ENCODE measurements at places on chromosomes 16 and 17.

DNA sequence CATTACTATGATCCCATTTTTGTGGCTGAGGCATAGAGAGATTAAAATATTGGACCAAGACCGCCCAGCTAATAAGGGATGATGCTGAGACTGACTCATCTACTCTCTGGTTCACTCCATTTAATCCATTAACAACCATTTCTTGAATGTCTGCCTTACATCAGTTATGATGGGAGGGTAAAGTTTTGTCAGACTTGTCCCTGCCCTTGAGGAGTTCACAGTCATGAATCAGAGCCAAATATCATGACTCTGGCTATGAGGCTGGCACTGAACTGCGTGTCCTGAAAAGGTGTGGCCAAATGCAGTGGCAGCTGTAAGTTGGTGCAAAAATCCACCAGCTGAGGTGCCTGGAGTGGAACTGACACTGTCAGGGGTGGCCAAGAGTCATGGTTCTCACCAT lies 35.0 kb upstream of the MAF start:
- DNase-seq = no peak

DNA sequence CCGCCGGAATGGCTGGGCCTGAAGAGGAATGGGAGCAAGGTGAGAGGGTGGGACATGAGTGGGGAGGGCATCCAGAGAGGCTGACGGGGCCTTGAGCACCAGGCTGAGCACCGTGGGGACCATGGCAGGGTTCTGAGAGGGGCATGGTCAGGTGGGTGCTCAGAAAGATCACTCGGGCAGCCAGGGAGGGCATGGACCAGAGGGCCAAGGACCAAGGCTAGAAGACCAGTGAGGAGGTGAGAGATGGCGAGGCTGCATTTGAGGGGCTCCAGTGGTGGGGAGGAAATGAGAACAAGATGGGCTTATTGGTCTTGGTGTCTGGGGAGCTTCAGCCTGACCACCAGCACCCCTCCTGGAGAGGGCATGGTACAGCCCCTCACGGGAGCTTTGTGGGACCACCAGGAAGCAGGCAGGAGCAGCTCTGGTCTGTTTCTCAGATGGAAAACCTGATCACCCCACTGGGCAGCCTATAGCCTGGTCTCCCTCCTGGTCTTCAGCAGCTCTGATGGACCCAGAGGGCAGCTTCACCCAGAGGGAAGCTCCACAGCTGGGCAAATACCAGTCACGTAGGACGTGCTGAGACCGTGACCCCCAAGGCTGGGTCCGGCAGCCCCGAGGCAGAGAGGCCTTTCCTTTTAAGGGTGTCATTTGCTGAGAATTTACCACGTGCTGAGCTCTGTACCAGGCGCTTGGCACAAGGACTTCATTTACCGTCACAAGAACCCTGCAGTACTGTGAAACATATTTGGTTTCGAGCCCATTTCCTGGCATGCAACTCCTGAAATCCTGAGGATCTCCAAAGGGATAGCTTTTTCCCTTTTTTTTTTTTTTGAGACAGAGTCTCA lies 11.4 kb upstream of the NCBP3 start:
- no peak for DNase-seq

DNA sequence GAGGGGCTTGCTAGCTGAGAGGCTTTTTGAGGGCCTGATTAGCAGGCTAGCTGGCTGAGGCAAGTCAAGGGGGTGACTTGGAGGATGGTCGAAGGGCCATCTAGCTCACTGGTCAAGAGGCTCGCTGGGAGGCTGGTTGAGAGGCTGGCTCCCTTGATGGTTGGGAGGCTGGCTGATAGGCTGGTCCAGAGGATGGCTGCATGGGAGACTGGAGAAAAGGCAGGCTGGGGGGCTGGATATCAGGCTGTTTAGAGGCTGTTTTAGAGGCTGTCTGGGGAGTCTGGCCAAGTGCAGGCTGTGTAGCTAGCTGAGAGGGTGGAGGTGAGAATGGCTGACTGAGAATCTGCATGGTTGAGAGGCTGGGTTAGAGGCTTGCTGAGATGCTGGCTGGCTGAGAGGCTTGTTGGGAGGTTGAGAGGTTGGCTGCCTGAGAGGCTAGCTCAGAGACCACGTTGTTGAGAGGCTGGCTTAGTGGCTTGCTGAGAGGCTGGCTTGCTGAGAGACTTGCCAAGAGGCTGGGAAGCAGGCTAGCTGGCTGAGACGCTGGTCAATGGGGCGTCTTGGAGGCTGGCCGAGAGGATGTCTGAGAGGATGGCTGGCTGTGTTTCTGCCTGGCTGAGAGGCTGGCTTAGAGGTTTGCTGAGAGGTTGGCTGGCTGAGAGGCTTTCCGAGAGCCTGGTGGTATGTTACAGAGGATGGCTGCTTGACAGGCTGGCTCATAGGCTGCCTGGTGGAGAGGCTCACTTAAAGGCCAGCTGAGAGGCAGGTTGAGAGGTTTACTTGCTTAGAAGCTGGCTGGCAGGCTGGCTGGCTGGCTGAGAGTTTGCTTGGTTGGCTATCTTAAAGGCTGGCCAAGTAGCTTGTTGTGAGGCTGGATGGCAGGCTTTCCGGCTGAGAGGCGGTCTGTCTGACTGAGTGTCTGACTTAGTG lies 36.6 kb upstream of the ACSM2B start:
- DNase-seq = no peak

DNA sequence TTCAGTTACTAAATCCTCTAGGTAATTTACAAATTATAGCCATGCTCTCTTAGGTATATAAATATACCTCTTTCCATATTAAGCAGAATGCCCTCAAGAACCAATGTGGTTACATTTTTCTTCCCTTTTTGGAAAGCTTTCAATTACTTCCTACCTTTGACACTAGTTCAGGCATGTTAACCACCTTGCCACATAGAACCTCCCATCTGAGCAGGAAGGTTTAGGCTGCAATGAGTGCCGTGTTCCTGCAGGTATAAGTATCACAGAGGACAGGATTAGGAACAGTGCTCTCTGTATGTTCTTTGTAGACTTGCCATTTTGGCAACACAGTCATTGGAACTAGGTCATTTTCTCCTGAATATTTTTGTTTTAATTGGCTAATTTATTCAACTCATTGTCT lies 20.1 kb downstream of the KRT25 start:
- DNase-seq = no peak

DNA sequence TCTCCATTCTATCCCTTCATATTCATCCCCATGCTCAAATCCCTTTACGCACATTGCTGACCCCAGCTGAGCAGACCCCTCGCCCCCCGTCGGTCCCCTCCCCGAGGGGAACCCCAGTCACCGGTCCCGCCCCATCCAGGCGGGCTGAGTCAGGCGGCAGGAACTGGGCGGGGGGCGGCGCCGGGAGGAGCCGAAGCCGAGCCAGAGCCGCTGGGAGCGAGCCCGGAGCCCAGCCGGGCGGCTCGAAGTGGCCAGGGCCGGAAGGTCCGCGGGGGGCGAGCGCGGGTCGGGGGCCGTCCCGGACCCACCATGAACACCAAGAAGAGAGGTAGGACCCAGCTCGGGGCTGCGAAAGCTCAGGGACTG lies 8.6 kb downstream of the RIPOR1 start:
- no peak for DNase-seq

DNA sequence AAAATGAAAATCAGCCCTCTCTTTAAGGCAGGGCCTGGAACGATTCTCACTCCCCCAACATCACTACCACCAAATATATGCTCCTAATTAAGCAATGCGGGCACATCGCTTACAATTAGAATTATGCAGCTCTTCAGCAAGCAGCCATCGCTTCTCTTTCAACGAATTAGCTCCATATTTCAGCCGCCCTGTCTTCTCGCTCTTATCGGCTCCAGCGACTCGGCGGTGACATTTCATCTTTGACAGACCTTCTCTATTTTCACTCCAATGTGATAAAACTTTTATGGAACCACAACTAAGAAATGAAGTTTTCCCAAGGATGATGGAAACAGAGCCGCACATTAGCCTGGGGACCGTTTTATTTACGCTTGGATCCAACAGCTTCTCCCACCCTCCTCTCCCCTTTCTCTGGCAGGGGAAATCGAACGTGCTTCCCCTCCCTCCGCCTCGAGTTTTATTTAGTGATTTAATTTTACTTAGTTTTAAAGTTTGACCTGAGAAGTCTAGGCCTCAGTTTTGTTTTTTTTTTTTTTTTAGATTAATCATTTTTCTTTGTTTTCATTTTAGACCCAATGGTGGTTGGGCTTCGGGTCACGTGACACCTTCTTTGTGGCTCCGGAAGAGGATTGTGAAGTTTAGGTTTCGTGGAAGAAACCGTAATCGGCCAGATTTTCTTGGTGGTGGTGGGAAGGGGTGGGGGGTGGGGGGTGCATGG lies 3.1 kb upstream of the HOXB2 start:
- DNase-seq = no peak

- DNase-seq = no peak
These were observed 157.4 kb upstream of the MAF start for GRCh38 chr16:79757968-79758367.

DNA sequence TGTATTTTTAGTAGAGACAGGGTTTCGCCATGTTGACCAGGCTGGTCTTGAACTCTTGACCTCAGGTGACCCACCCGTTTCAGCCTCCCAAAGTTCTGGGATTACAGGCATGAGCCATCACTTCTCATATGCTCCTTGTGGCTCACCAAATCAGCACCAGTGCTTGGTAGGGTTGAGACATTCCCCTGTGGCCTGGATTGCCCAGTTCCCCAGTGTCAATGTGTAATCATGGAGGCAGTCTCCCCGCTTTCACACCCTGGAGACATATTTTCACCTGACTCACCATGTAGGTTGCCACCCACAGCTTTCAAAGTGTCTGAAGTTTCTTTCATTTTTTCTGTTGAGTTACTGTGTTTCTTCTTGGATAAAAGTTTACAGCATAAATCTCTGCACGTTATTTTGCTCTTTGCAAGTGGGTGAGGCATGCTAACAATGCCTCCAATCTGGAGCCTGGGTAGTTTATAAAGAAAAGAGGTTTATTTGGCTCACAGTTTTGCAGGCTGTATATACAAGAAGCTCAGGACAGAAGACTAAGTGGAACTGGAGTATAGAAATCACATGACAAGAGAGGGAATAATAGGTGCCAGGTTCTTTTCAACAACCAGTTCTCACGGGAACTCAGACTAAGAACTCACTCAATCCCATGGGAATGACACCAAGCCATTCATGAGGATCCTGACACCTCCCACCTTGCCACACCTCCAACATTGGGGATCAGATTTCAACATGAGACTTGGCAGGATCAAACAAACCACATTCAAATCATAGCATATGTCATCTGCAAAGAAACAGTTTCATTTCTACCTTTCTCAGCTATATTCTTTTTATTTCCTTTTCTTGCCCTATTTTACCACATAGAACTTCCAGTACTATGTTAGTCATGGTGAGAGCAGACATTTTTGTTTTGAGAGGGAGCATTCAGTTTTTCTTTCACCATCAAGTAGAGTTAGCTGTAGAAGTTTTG lies 113.2 kb downstream of the PHKB start:
- DNase-seq = no peak

DNA sequence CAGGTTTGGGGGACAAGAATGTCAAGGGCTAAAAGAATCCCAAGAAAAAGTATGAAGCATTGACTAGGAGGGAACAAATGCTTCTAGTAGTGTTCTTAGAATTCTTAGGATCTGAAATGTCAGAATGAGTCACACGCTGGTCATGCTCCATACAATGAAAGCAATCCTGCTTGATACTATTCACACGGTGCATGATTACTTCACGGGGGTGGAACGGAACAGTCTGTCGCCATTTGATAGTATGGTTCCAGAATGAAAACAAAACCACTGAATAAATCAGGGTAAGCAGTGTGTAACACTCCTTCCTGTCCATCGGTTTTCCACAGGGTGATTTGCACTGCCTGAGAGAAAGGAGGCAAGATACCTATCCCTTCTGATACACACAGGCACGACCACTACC lies 22.9 kb upstream of the YWHAE start:
- no peak for DNase-seq

- no peak for DNase-seq
These were observed 560.7 kb upstream of the PSMD7 start for GRCh38 chr16:73735954-73736353.

GRCh38 chr17:38575781-38576180 lies 30.0 kb downstream of the SRCIN1 start:
- no peak for DNase-seq

GRCh38 chr16:9134739-9135138 lies 43.3 kb downstream of the HAPSTR1 start:
- DNase-seq = peak; percentile 45
